Thoracic aorta (tissue), 2 donors: ENCODE measurements at places on chromosomes 5 and 9. TPM values are rescaled to one million over a fixed set of nuclear protein-coding genes. Genes with fewer than 3 reads are reported as not detected.

GRCh38 chr5:39057734-39058133, 16.5 kb downstream of the RICTOR start:
- H3K4me1 ChIP-seq = peaks cover 25% of the 10 kb centered on the region
- H3K27me3 ChIP-seq = no peaks in the 10 kb centered on the region
- H3K27ac ChIP-seq = no peak overlapping the region
- no peaks in the 10 kb centered on the region for H3K36me3 ChIP-seq
- DNase-seq = no peak

GRCh38 chr9:128103589-128103962, 24.0 kb downstream of the PTGES2 start:
- no peak overlapping the region for H3K4me3 ChIP-seq
- H3K27me3 ChIP-seq = no peaks in the 10 kb centered on the region
- H3K27ac ChIP-seq = no peak overlapping the region
- peaks cover 36% of the 10 kb centered on the region for H3K4me1 ChIP-seq
- DNase-seq = no peak

DNA sequence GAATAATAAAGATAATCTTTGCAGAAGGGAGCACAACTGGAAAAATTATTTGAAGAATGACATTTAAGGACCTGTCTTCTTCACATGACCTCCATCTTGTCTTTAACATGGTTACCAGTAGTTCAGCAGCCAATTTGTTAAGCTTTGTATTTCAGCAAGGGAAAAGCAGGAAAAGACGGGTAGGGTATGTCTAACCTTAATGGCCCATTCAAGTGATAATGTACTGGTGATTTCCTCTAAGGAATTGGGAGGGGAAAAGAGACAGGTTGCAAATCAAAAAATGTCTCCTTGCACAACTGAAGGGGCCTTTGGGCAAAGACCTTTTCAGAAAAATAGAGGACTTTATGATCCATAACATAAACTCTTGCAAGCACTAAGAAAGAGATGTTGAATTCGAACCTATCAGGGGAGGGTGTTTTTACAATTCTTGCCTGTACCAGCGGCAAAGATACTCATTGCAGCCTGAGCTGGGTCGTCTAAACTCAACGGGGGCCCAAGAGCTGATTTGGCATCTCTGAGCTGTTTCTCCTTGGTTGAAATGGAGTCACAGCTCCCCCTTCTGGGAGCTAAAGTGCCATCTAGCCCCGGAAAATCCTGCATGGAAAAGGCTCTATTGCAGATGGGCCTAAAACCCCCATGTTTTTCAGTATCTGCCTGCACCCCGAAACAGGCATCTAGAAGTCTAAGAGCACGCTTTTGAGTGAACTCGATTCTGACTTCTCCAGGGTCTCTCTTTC, 3.8 kb downstream of the BRINP1 start:
- H3K27me3 ChIP-seq = peaks cover 5% of the 10 kb centered on the region
- H3K4me3 ChIP-seq = no peak overlapping the region
- H3K36me3 ChIP-seq = no peaks in the 10 kb centered on the region
- H3K27ac ChIP-seq = no peak overlapping the region

- no peak overlapping the region for H3K4me3 ChIP-seq
- H3K4me1 ChIP-seq = no peaks in the 10 kb centered on the region
- H3K27ac ChIP-seq = no peak overlapping the region
- no peaks in the 10 kb centered on the region for H3K36me3 ChIP-seq
Measured at GRCh38 chr9:96327694-96328352, 25.8 kb upstream of the HSD17B3 start.

GRCh38 chr9:23638837-23639426, 187.1 kb downstream of the ELAVL2 start:
- H3K4me1 ChIP-seq = no peaks in the 10 kb centered on the region
- no peak overlapping the region for H3K27ac ChIP-seq

Gene SLC36A3
- total RNA-seq = not detected

Gene SPIN1
- total RNA-seq = 145 TPM
